ENCODE measurements at places on chromosomes 5 and 9.

DNA sequence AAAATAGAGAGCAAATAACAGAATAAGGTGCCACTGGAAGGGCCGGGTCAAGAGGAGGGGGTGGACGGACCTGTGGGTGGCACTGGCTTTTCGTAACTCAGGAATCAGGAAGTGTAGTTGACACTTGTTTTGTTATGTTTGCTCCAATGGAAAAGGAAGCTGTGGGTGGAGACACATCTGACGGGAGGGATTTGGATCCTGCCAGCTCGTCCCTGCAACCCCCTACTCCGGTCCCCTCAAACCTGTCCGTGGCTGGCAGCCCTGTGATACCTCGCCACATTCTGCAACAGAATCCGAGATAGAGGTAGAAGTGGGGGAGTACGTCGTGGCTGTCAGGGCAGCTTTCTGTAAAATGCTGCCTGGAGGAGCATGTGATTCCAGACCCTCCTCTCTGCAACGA is 104.2 kb upstream of the IER5L start:
- DNase-seq, result no peak

- no peak for DNase-seq
Observed at GRCh38 chr5:161027763-161028162, 175.8 kb upstream of the ATP10B start.

DNA sequence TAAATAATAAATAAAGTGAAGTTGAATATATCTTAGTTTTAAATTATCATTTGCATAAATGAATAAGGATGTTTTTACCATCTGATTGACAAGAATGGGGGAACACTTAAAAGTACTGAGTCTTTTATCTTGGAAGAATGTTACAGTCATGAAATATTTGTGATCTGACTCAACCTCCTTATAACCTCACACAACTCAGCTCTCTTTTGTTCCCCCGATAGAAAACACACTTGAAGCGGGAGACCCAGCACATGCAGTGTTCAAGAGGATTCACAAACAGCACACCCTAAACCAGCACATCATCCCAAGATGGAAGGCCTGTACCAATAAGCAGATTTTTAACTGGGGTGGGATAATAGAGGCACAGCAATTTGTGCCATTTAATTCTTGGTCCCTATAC is 15.5 kb downstream of the BAAT start:
- DNase-seq, result no peak

GRCh38 chr5:107243220-107243579 is 427.5 kb downstream of the EFNA5 start:
- DNase-seq, result no peak

GRCh38 chr9:83007521-83008300 is 55.2 kb downstream of the RASEF start:
- no peak for DNase-seq

- no peak for DNase-seq
Observed at GRCh38 chr9:34124926-34125325, 1.6 kb downstream of the DCAF12 start.

DNA sequence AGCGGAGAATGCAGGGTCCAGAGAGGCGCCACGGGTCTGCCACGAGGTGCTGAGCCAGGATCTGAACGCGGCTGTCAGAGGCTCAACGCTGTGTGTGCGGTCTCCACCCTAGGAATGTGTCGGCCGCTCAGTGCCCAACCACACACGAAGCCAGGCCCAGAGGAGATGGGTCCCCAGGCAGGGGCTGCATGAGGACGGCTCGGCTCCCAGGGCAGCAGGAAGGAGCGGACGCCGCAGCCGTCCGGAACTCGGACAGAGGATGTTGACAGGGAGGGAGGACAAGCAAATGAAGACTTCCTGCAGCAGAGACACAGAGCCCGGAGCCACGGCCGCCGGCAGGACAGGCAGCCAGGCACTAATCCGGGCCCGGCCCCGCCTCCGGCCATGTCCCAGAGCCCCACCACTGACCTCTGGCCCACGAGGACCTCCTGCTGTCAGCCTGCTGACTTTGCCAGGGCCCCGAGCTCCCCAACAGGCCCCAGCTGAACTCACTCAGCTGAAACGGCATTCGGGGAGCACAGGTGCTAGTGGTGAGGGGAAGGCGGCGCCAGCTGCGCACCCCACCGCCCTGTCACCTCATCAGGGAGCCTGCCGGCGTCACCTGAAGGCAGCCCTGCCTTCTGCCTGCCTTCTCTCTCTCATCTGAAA is 12.7 kb downstream of the VAV2 start:
- DNase-seq, result no peak
